Stimulated activated CD4-positive, alpha-beta T cell treated with anti-CD3 and anti-CD28 coated beads, TNF-alpha, amount 100 ng/mL, for 48 hours (primary cell): ENCODE measurements at places on chromosomes 1 and 21.

DNA sequence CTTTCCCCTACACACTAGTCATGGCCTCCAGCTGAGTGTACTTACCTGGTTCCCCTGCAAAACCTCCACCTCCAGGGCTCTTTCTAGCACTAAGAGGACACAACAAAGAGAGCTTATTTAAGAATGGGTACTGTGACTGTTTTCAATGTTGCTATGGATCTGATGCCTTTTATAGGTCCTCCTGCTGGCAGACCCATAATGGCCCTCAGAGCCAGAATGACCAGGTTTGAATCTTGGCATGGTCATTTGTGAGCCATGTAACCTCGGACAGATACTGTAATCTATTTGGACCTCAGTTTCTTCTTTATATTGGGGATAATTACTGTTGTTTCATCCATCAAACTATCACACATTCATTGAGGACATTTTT, 137.6 kb upstream of the USP24 start:
- no peak for DNase-seq

DNA sequence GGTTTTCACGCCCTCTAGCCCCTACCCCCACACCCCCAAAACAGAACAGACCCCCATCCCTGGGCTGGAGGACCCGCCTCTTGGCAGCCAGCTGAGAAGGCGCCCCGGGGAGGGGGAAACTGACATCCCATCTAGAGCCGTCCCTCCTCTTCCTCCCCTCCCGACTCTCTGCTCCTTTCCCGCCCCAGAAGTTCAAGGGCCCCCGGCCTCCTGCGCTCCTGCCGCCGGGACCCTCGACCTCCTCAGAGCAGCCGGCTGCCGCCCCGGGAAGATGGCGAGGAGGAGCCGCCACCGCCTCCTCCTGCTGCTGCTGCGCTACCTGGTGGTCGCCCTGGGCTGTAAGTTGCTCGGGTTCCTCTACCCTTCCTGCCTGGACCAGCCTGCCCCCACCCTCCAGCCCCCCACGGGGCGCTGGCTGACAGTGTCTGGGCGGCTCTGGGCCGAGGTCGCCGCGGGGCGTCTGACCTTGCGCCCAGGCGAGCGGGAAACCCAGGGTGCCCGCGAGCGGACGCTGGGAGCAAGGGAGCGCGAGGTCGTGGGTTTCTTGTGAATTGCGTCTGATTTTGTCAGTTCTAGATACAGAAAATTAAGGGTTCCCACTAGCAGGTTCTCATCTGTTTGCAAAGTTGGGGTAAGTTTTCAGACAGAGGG, 618 bp downstream of the JAM2 start:
- no peak for DNase-seq

DNA sequence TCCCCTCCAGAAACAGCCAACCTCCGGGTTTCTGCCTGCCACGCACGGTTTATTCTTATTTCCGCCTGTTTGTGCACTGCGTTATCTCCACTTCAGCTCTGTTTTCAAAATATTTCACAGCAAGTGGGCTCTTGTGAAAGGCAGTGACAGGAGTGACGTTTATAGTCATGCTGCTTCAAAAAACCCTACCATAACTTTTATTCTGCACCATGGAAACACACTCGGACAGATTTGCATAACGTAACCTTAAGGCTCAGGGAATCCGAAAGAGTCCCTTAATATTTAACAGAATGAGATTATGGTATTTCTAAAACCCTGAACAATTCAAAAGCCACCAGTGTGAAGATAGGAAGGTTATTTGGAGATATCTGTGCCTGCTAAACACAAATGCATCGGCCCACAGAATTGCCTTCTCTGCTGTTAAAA, 782 bp upstream of the SDE2 start:
- no peak for DNase-seq

GRCh38 chr1:169103480-169103893, 3.0 kb upstream of the ATP1B1 start:
- DNase-seq: no peak

DNA sequence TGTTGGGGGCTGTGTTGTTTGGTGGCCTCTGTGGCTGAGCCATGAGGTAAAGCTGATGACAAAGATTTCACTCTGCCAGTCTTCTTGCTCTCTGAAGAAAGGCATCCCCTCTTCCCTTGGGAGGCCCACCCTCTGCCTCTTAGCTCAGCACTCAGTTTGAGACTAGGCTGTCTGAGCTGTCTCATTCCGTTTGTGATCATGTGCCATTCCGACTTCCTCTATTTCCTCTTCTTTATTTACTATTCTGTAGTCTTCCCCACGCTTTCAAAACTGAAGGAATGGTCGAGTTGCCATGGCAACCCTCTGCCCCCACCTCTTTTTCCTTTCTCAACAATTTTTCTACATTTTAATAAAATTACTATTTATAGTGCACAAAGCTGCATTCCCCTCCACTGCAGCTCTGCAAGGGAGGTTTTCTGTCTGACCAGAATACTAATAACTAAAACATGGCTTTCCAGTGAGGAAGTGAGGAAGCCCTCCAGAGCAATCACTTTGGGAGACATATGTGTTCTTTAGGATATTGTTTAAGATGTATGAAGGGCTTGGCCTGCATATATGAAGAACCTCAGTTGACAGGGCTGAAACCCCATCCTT, 30.8 kb downstream of the KCNA3 start:
- no peak for DNase-seq

DNA sequence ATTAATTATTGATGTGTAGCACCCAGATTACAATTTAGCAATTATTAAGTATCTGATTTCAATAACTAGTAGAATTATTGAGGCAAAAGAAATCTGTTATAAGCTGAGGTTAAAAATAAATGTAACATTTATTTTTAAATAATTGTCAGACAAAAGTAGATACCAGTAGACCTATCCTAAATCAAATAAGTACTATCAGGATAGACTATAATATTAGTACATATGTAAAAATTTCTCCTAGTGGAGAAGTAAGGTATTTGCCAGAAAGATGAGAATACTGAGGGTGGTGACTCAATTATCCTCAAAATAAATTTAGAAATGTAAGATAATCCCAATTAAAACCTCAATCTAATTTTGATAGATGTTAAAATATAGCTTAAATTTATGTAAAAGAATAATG, 377.8 kb upstream of the CHRM3 start:
- no peak for DNase-seq
